Activated CD4-positive, alpha-beta T cell treated with anti-CD3 and anti-CD28 coated beads, Interleukin-2, amount 10 ng/mL, durations not matched to agents 24 days and 14 days (primary cell): ENCODE measurements at places on chromosomes 6 and 20. TPM values are rescaled to one million over a fixed set of nuclear protein-coding genes. Genes with fewer than 3 reads are reported as not detected.

- DNase-seq = peak; percentile 79
Measured at GRCh38 chr6:129280749-129281148, 397.8 kb downstream of the LAMA2 start.

GRCh38 chr6:84425971-84426705 lies 198.7 kb upstream of the CEP162 start:
- no peak for DNase-seq

DNA sequence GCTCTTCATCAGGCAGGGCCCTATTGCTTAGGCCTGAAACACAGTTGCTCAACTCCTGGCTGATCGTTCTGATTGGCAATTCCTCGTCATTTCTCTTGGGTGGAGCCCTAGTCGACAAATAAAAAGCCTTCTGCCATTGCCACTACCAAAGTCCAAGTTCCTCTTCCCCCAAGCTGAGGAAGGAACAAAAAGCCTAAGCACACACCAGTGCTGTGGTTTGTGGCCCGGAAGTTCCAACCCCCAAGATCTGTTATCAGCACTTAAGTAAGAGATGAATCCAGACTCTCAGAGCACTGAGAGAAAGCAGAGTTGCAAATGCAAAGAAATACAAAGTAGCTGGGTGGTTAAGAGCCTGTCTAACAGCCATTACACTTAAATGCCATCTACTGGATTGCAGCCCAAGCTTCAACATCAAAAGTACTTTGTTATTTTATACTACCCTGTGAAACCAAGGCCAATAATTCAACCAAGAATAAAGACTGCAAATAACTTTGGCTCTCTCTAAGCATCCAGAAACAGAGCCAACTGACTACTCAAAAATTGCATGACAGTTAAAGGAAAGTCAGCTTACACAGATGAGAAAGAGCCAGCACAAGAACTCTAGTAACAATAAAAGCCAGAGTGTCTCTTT lies 1024.0 kb downstream of the GRIK2 start:
- DNase-seq = peak; percentile 55

- DNase-seq = no peak
Measured at GRCh38 chr20:41657655-41658054, 39.5 kb upstream of the CHD6 start.

- DNase-seq = no peak
Measured at GRCh38 chr6:6834356-6835222, 246.1 kb downstream of the LY86 start.

DNA sequence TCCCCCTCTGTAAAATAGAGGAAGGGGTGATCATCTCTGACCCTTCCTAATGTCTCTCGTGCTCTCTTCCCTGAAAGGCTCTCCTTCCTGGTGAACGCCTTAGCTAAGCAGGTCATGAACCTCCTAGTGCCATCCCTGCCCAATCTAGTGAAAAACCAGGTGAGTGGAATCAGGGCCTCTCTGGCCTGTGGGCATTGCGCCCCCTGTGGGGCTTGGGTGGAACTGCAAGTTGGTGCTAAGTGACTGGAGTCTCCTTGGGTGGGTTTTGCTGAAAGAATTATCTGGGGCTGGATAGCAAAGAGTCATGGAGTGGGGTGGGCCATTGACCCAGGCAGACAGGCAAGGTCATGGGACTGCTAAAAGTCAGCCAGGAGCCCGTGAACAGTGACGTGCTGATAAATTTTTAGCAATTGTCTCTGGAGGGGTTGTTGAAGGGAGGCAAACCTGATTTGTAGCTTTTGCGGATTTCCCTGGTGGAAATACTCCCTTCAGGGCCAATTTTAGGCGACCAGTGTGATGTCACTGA lies 8.9 kb downstream of the BPIFB1 start:
- peak; percentile 90 for DNase-seq

DNA sequence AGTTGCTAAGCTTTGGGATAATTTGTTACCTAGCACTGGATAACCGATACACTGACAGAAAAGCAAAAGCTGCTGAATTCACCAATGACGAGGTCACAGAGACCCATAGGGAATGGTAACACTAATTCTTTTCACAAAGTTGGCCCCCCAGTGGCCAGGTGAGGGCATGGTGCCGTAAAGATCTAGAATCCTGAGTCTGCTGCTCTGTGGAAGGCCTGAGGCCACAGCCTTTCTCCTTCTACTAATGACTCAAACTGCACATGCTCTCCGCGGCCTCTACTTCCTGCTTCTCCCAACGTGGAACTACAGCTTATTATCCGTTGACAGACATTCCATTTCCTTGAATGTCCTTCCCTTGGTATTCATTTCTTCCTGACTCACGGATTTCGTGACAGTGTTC lies 127.1 kb downstream of the OPRM1 start:
- DNase-seq = no peak

DNA sequence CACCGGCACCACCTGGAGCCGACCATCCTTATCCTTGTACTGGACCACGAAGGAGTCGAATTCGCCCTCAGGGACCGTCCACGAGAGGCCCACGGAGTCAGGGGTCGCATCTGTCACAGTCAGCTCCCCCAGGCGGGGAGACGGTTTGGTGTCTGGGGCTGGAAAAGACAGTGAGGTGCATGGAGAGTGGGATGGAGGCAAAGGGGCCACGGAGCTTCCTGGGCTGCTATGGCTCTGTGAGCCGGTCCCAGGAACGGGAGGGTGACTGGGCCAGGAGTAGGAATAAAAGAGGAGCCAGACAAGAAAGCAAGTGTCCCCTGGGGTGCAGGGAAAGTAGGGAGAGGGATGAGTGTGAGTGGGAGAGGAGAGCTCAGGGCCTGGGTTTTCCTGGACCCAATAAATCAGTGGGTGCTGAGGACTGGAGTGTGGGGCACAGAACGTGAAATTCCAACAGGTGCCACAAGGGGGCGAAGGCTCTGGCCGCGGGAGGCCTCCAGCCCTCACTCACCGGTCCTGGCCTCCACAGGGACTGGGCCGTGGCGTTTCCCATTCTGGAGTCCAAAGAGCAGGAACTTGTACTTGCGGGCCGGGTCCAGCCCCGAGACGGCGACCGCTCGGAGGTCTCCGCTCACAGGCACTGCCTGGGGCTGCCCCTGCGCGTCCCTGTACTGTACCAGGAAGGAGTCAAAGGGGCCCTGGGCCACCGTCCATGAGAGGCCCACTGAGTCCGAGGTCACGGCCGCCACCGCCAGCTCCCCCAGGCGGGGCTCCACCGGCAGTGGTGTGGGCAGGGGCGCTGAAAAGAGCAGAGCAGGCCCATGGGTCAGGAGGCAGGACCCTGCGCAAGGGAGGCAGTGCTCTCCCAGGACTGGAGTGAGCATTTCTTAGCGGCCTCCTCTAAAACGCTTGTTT lies 9.9 kb downstream of the CYP21A2 start:
- DNase-seq = peak; percentile 91

DNA sequence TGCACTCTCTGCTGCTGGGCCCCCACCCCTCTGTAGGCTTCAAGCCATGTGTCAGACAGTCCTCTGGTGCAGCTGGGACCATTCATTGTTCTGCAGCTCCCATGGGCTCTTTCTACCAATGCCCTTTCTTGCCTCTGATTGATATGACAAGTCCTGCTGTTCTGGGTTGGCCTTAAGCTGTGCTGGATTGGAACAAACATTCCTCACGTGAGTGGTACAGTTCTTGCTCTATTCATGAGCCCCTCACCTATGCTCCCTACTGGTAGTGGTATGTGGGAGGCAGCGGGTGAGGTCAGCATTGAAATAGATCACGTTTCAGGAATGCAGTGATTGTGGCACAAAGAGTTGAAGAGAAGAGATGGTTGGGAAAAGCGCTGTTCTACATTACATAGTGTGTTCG lies 48.8 kb upstream of the RALY start:
- no peak for DNase-seq

- no peak for DNase-seq
Measured at GRCh38 chr6:107666084-107666980, 157.8 kb downstream of the SCML4 start.

DNA sequence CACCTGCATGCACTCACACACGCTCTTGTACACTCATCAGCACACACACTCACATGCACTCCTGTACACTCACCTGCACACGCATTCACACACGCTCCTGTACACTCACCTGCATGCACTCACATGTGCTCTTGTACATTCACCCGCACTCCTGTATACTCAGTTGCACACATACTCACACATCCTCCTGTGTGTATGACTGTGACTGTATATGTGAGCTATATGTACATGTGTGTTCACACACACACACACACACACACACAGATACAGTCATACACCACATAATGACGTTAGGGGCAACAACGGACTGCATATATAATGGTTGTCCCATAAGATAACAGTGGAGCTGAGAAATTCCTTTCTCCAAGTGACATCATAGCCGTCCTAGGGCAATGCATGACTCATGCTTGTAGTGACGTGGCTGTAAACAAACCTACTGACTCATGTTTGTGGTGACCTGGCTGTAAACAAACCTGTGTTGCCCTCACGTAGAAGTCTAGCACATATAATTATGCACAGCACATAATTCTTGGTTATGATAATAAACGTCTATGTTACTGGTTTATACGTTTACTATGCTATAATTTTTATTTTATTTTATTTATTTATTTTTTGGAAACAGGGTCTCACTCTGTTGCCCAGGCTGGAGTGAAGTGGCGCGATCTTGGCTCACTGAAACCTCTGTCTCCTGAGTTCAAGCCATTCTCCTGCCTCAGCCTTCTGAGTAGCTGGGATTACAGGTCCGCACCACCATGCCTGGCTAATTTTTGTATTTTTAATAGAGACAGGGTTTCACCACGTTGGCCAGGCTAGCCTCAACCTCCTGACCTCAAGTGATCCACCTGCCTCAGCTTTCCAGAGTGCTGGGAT lies 22.8 kb upstream of the TAF4 start:
- DNase-seq = peak; percentile 60

- DNase-seq = no peak
Measured at GRCh38 chr20:47606983-47607613, 105.4 kb downstream of the NCOA3 start.

Gene PLG
- 0.40 TPM in 1 of 2 replicates, not detected in the other for total RNA-seq

GRCh38 chr20:32359633-32360332 lies 1.7 kb downstream of the ASXL1 start:
- peak; percentile 73 for DNase-seq

- peak; percentile 88 for DNase-seq
Measured at GRCh38 chr6:105424175-105424783, 21.4 kb upstream of the PREP start.

GRCh38 chr20:13029687-13030375 lies 21.1 kb downstream of the SPTLC3 start:
- DNase-seq = no peak
